T-helper 2 cell (primary cell): ENCODE measurements at places on chromosomes 7 and 10.

DNA sequence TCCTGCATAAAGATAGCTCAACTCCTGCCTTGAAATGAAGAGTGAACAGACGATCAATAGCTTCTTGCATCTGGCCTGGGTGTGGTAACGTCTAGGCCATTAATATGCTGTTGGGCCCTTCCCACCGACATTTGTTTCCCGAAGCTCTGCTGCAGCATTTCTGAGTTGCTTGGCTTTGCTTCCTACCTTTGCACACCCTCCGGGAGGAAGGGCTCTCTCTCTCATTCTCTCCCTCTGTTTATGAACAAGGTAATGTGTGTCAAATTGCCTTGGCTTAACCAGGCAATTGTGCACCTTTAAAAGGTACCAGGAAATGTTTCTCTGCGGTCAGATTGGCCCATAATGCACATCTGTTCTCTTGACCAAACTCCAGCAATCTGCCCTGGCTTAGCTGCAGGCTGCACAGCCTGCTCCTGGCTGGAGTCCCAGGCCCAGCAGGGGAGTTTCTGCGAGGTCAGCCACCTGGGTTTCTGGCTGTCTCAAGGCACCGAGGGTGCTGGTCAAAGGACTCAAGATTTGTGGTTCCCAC lies 223.7 kb downstream of the SNX10 start:
- DNase-seq, result no peak

DNA sequence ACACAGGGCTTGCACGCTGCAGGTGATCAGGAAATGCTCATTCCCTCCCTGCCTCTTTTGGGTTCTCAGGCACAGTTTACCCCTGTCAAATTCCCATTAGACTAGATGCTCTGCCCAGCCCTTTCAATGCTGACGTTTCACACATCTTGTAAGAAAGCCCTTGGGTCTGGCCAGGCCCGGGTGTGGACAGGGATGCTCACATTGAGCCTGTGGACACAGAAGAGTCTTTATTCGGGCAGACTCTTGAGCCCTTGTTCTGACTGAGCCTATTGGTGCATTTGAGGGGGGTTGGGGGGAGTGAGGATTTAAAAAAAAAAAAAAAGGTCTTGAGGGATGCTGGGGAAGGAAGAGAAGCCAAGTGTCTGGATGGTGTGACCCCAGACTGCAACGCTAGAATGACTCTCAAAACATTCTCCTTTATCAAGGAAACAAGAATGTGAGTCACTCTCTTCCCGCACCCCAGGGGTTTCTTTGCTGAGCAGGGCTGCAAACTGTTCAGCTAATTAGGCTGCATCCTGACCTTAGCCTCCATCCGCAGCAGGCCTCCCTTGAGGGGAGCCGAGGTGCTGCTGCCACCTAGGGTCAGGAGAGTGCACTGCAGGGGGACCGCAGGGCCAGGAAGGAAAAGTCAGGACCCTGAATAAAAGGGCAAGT lies 53.6 kb upstream of the TMEM72 start:
- peak; percentile 36 for DNase-seq

DNA sequence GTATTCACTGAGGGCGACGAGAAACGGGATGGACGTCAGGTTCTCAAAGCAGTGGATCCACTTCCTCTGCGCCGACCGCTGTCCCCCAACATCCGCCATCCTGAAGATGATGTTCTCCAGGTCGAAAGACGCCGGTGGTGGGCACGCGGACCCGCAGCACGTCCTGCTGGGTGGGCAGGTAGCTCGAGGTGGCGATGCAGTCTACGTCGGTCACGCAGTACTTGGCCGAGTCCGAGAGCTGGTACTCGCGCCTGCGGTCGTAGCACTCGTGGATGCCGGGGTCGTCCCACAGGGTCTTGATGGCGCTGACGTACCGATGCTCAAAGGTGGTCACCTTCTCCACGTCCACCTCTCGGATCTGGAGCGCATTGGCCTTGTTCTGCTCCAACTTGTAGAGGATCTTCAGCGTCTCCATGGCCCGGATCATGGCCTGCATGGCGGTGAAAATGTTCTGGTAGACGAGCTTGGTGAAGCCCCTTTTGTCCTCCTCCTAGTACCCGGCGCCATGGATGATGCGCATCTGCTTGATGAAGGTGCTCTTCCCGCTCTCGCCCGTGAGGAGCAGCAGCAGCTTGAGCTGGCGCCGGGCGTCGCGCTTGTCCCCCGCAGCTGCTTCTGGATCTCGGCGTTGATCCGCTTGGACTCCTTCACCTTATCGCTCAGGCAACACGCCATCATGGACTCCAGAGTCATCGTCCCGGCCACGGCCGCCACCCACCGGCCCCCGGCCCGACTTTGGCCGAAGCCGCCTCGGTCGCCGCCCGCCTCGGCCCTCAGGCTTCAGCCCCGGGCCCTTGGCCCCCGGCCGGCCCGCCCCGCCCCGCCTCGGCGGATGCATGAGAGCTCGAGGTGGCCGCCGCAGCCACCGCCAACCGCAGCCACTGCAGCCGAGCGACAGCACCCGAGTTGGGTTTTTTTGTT lies 122.9 kb upstream of the KCTD7 start:
- DNase-seq, result no peak

DNA sequence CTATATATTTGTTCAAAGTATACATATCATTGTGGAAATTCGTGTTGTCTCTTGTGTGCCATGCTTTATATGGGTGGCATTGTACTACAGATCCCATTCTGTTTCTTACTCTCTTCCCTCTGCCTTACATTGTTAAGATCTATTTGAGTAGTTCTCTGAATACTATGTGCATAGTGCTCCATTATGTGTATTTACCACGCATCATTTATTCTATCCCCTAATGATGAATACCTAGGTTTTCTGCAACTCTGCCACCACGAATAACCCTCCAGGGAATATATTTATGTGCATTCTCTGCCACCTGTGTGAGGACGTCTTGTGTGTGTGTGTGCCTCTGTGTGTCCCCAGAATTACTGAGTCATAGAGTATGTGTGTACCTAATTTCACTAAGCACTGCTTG lies 431.2 kb upstream of the C7orf33 start:
- no peak for DNase-seq

DNA sequence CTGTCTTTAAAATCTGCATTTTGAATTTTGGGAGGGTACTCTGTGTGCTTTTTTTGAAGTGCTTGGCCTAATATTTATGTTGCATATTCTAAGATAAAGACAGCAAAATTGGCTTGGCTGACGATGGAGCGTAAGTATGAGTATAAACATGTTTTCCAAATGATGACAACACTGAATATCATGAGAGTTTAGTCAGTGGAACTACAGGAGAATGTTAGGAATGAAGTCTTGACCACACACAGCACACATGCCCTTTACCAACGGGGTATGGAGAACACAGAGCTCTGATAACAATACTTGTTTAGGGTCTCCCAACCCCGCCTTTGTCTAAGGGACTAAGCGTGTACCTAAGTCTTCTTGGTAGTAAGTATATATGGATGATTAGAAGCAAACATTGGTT lies 253.9 kb upstream of the FZD8 start:
- no peak for DNase-seq

DNA sequence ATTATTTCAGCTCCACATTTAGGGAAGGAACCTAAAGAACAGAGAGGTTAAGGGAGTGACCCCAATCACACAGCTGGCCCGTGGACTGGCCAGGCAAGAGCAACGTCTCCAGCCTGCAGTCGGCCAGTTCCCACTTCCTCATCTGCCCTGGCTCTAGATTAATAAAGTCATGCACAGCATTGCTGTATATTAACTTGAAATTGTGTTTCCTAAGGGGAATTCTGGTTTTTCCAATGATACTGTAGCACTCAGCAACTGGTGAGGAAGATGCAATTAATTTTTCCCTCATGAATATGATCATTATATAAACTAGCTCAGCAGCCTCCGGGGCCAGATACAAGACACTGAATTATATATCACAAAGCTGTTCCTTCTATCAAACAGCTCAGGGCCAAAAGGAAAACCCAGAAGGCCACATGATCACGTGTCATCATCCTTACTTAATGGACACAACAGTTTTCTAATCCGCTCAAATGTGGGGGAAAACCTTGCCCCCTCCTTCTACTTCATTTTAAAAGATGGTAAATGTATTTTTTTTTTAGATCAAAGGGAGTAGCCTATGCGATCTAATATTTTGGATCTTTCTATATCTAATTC lies 295.3 kb upstream of the PRKCQ start:
- DNase-seq, result no peak

GRCh38 chr10:28722065-28722803 lies 44.9 kb downstream of the BAMBI start:
- no peak for DNase-seq

DNA sequence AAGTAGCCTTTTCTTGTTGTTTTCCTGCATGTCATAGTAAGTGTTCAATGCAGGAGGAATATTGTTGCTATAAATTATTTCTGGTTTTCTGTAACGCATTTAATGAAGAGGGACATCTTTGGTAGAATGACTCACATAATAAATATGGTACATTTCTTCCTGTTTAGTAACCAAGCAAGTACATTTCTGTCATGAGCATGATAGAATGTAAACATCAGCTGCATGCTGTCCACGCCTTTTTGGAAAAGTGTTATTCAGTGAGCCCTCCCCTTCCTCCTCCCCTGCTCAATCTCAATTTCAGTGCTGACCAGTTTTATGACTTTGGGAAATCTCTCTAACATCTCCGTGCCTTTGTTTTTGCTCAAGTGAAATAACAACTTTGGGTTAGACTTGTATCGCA lies 664.0 kb downstream of the XPNPEP1 start:
- DNase-seq, result no peak

GRCh38 chr10:122463466-122464249 lies 2.3 kb downstream of the HTRA1 start:
- DNase-seq, result no peak

GRCh38 chr7:27936768-27937102 lies 196.8 kb downstream of the TAX1BP1 start:
- no peak for DNase-seq

- no peak for DNase-seq
Measured at GRCh38 chr10:68406111-68406814, 814 bp downstream of the RUFY2 start.

- DNase-seq, result no peak
Measured at GRCh38 chr10:133072196-133072595, 15.5 kb upstream of the ADGRA1 start.

DNA sequence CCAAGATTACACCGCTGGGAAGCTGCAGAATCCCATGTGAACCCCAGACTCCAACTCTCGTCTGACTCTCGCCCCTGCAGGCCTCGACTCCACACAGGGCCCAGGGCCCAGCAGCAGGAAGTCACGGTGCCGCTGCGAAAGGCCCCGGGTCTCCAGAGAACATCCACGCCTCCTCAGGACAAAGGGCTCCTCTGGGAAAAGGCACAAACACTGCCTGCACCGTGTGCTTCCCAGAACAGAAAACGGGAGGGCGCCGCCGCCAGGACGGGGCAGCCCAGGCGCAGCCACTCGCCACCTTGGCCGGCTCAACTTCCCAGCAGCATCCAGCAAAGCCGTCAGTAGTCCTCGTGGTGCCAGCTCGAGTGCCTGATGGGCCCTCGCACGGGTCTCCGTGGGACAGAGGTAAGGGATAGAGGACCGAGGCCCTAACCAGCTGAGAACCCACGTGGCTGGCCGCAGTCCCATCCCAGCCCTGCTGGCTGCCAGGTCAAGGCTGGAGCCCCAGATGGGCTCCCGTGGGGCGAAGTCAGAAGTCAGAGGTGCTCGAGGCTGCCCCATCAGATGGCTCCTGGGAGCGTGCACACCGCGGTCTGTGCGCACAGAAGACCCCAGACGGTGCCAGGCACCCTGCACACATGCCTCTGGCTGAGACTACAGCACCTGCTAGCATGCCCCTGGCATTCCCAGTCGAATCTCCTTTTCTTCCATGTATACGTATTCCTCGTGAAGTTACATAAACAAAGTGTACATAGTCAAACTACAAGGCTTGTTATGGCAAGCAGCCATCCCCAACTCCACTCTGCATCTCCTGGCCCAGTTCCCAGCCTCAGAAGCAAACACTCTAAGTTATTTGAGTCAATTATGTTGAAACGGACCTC lies 60.2 kb downstream of the MAD1L1 start:
- no peak for DNase-seq

DNA sequence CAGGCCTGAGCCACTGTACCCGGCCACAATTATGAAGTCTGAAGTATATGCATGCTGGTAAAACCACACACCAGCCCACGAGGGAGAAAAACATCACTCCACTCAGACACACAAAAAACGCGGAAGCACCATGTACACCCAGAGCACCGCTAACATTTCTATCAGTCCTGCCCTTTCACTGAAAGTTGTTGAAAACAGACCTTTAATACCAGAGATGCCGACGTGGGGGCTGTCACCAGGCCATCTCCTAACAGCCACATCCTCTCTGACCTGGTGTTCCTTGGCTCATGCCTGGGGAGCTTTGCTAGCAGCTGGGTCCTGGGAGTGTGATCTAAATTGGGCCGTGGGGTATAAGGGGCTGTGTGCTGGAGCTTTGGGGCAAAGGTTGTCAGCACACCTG lies 49.8 kb downstream of the BAIAP2L1 start:
- no peak for DNase-seq

DNA sequence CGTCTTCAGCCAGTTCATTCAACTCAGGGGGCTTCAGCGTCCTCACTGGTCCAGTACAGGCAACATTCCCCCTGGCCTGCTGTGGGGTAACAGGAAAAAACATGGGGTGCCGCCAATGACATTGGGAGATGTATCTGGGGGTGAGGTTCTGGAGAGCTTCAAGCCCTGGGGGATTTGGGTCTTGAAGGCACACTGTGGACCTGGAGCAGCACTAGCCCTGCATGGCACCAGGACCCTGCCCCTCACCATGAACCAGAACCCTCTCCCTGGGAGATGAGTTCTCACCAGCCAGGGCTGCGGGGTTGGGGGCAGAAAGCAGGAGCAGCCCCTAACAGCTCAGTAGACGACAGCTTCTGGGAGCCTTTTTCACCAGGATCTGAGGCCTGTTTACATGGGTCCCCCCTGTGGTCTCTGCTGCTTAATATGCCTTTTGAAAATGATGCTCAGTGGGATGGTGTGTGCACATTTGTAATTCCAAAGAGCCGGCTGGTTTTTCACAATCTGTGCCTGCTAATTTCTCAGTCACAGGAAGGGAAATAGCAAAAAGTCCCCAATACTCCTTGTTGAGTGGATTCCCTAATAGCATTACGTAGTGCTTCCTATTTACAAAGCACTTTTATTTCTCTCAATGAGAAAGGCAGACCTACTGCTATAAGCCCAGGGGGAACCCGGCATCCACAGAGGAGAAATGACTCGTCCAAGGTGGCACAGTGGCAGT lies 509.5 kb downstream of the RPS24 start:
- DNase-seq, result no peak

DNA sequence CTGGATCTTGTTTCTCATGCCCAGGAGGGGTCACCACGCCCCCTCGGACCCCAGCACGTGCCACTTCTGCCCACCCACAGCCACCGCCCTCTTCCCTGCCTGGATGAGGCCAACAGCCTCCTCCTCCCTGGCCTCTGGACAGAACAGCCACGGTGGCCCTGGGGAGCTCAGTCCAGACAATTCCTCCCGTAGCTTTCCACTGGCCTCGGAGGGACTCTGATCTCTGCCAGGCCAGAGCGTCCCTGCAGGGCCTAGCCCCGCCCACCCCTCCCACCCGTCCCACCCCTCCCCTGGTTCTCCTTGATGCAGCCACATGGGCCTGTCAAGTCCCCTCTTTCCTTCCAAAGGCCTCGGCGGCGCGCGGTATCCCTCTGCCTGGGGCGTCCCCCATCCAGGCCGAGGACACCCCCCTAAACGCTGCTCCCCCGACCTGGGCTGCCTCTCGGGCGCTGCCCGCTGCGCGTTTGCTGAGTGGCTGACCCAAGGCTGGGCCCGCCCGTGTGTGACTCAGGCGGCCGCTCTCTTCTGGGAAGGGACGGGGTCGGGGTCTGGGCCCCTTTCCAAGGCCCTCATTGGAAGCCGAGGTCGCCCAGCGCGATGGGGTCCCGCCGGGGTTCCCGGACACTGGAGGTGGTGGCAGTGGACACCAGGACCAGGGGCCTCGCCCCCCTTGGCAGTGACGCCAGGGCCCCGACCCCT lies 557 bp downstream of the TMEM120A start:
- DNase-seq, result no peak

GRCh38 chr10:109591601-109592000 lies 331.7 kb downstream of the XPNPEP1 start:
- DNase-seq, result no peak
